Eye (tissue), 1 donor: ENCODE measurements at places on chromosomes 13 and 19.

GRCh38 chr13:20921572-20921971, 19.0 kb upstream of the XPO4 start:
- DNase-seq, result no peak

GRCh38 chr19:29062475-29063435, 150.2 kb downstream of the UQCRFS1 start:
- DNase-seq, result peak; percentile 42

DNA sequence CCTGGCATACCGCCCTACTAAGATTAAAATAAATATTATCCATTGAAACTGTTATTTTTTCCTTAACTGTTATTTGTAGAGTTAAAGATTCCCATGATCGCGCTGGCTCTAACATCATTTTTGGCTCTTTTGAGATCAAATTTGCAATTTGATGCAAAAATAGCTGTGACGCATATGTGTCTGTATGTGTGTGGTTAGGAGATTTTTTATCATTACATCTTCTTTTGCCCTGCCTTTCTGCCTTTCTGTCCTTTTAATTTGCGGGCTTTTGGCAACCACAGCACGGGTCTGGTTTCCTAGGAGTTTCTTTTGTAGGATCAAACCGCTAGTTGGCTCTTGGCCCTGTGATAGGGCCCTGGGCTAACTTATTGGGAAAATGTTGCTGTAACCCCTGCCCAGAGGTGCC, 37.3 kb upstream of the ALOX5AP start:
- peak; percentile 25 for DNase-seq

- DNase-seq, result peak; percentile 98
These were observed 7.2 kb upstream of the ZNF606 start for GRCh38 chr19:58009666-58010301.

DNA sequence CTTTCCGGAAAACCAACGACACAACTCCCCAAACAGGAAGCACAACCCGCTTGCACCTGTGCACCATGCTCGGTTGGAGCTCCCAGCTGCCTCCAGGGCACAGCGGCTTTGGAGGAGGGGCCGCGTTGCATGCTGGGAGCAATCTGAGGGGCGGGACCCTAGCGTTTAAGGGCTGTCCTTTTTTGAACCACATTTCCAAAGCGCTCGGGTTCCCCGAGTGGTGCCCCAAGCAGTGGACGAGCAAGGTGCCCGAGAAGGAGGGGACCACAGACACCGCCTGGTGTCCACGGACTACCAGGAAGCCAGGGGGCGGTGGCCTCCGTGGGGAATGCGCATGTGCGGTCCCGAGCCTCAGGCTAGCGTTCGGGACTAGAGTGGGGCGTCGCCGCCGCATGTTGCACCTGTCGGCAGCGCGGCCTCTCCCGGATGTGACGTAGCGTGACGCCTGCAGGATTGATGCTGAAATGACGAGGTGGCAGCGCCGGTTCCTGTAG, 11.9 kb upstream of the ZNF57 start:
- no peak for DNase-seq

DNA sequence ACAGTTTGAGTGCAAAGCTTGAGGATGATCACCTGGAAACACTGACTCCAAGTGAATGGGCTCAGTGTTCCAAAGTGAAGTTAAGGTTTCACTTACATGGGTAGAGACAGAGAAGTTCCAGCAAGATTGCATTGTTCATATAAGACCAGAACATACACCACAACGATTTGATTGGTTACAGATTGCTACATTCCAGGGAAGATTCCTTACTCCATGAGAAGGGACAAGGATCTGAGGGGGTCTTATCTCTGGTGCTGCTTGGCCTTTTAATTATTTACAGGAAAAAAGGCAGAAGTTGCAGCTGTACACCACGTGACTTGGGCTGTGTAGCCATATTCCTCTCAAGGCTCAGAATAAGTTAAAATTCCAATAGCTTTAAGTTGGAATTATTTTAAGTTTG, 12.3 kb downstream of the WDFY2 start:
- DNase-seq, result no peak

- no peak for DNase-seq
These were observed 14.0 kb downstream of the ZC3H4 start for GRCh38 chr19:47099576-47100050.

DNA sequence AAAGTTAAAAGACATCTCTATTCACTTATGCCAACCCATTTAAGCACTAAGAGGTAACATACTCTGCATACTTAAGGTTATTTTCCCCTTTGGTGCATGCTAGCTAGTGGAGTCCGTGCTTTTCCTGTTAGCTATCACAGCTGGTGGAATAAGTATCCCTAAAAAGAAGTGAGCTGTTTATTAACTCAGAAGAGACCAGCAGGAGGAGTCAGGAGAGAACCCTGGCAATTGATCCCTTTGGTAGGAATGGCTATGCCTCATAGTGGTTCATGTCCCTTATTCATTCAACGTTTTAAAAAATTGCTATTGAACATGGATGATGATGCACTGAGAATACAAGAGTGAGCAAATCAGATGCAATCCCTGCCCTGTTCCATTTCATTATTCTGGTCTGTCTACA, 12.4 kb upstream of the NEK5 start:
- no peak for DNase-seq

- no peak for DNase-seq
These were observed 138.5 kb downstream of the PCDH9 start for GRCh38 chr13:67091603-67092002.

DNA sequence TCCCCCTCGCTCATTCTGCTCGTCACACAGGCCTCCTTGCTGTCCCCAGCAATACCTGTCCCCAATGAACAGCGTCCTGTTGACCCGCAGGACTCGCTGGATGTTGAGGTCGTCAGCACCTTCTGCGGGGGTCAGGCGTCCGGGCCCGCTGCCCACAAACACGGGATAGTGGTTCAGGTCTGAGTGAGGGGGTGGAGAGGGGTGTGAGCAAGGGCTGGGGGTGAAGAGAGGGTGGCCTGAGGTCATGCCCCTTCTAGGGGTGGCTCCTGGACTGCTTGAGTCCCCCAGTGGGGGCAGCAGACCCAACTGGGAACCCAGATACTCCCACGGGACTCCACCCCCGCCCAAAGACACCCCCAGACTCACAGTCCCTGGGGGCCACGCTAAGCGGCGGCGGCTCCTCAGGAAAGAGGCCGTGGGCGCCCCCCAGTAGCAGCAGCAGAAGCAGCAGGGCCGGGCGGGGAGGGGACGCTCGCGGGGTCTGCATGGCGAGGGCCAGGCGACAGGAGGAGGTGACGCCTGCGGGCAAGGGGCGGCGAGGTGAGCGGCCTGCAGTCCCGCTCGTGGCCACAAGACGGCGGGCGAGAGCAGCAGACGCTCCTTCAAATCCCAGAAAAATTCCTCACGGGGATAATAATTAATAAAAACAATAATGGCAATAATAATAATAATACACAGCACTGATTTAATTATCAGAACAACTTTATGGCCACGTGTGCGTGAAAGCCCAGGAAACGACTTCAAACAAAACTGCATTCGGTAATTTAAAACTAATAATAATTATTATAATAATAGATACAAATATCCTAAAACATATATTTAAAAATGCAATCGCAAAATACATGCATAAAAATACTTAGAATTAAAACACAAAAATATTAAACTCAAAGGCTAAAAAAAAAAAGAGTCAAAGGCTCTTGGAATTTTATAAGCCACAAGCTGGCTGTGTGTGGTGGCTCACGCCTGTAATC, 1.2 kb downstream of the SEMA6B start:
- peak; percentile 67 for DNase-seq

- peak; percentile 97 for DNase-seq
These were observed at the start of gene ZNF320 for GRCh38 chr19:52897138-52897935. Gene ZNF320, minus strand, starts transcription at chr19:52897635. Its CDS starts 7,380 bp downstream, at chr19:52890255.

DNA sequence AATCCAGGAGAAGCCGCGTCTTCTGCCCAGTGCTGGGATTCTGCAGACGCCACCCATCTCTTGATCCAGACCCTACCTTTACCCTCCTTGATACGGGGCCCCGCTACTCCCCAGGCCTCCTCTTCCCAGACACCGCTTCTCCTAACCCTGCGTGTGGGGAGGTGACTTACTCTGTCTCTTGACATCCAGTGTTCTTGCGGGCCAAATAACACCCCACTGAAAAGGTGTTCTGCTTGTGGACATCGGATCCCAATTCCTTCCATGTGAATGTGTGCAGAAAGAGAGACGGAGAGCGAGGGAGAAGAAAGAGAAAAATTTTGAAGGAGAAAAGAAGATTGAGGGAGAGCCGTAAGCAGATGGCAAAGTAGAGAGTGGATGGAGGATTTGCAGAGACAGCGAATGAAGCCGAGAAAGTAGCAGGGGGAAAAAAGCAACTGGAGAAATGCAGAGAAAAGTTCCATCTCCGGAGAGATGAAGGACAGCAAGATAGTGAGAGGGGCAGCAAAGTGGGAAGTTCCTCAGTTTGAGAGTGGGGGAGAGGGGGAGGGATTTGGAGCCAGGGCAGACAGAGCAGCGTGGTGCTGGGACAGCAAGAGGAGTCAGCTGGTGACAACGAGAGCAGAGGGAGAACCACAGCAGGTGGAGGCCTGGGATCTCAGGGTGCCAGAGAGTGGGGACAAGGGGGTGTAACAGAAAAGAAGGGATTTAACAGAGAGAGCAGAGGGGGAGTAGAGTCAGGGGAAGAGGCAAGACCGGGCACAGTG, 814 bp downstream of the ZNF480 start:
- DNase-seq, result no peak

GRCh38 chr19:17339088-17339741, 1.9 kb downstream of the GTPBP3 start:
- no peak for DNase-seq

GRCh38 chr13:83057119-83057518, 825.2 kb downstream of the SLITRK1 start:
- no peak for DNase-seq

- no peak for DNase-seq
These were observed 7.1 kb downstream of the ZFP14 start for GRCh38 chr19:36371886-36372285.

DNA sequence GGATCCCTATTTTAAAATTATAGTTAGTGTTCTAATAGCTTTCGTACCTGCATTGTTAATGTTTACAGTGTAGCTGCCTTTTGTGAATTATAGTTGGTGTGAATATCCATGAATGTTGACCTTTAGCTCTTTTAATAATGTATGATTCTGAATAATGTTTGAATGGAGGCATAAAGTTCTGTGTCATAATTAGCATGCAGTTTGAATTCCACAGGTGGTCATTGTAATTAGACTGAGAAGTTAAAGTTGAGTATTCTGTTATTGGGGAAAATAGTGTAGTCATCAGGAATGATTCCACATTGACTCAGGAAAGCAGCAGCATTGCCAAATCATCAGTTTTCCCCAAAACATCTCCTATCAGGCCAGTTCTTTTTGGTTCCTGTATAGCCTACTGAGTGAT, 12.1 kb downstream of the GPR18 start:
- DNase-seq, result no peak

- no peak for DNase-seq
These were observed 12.4 kb upstream of the CBLC start for GRCh38 chr19:44765033-44765948.

GRCh38 chr19:33094436-33095067, 13.6 kb downstream of the GPATCH1 start:
- no peak for DNase-seq

- DNase-seq, result peak; percentile 5
These were observed 993 bp downstream of the FUT6 start for GRCh38 chr19:5838353-5839064.

- no peak for DNase-seq
These were observed 358.5 kb upstream of the PCDH9 start for GRCh38 chr13:67588607-67589006.

DNA sequence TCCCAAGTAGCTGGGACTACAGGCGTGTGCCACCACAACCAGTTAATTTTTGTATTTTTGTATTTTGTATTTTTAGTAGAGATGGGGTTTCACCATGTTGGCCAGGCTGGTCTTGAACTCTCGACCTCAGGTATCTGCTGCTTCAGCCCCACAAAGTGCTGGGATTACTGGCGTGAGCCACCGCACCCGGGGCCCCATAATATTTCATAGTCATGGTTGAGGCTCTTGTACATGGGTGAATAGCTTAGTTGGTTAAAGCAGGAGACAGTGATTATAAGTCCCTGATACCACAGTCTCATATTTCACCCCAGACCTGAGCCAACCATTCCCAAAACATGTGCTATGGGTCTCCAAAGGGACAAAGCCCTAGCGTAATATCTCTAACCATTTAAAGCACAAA, 26.1 kb downstream of the MBNL2 start:
- DNase-seq, result no peak

GRCh38 chr13:80171096-80171495, 169.8 kb downstream of the SPRY2 start:
- peak; percentile 29 for DNase-seq

- DNase-seq, result no peak
These were observed 1636.1 kb downstream of the SLITRK5 start for GRCh38 chr13:89307278-89307677.

- DNase-seq, result no peak
These were observed 79.2 kb upstream of the RAP2A start for GRCh38 chr13:97354808-97355207.

DNA sequence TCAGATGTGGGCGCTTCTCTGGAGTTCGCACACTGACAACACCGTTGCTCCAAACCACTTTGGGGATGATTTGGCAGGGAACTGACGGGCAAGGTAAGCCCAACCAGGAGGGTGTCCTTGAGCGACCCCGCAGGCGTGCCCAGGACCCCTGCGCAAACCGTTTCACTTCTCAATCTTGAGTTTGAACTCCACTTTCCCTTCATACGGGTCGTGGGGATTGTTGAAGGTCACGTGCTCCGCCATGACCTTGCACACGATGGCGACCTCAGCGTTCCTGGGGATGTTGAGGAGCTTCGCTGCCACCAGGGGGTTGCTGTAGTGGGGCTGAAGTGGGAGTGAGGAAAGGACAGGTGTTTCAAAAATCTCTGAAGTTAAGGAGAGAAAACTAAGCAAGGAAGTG, 8.8 kb downstream of the ATP4B start:
- no peak for DNase-seq

- no peak for DNase-seq
These were observed 1389.0 kb downstream of the PCDH9 start for GRCh38 chr13:65841156-65841555.

GRCh38 chr13:35470671-35471661, 5.5 kb downstream of the MAB21L1 start:
- peak; percentile 96 for DNase-seq

- DNase-seq, result no peak
These were observed 209.6 kb upstream of the SOX1 start for GRCh38 chr13:111857336-111857735.

DNA sequence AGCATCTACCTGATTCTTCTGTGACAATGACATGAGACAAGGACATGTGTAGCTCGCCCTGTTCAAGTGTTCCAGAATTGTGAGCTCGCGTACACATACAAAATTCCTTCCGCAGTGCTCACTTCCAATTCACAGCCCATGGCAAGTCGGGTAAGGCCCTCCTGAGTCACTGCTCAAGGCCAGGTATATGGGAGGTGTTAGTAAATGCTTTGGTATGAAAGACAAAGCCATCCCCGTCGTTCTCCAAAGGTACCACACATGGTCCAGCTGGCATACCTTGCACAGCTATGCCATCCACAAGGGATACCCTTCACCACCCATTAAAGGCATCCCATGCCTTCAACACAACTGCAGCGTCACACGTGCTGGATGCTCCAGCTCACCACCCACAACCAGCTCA, 4.4 kb upstream of the ELL start:
- no peak for DNase-seq

- no peak for DNase-seq
These were observed 153.8 kb upstream of the UBL3 start for GRCh38 chr13:30004204-30004603.

GRCh38 chr13:43166644-43167457, 143.5 kb downstream of the DNAJC15 start:
- DNase-seq, result no peak
